ENCODE measurements at places on chromosomes 2 and 18. TPM values are rescaled to one million over a fixed set of nuclear protein-coding genes. Genes with fewer than 3 reads are reported as not detected.

GRCh38 chr18:48949050-48949605, 1.6 kb downstream of the SMAD7 start:
- H3K4me3 ChIP-seq: peak overlapping the region; percentile 99
- peak overlapping the region; percentile 76 for H3K27ac ChIP-seq
- H3K36me3 ChIP-seq: no peaks in the 10 kb centered on the region
- peak; percentile 64 for DNase-seq
- no peaks in the 10 kb centered on the region for H3K27me3 ChIP-seq
- peaks cover 42% of the 10 kb centered on the region for H3K4me1 ChIP-seq

DNA sequence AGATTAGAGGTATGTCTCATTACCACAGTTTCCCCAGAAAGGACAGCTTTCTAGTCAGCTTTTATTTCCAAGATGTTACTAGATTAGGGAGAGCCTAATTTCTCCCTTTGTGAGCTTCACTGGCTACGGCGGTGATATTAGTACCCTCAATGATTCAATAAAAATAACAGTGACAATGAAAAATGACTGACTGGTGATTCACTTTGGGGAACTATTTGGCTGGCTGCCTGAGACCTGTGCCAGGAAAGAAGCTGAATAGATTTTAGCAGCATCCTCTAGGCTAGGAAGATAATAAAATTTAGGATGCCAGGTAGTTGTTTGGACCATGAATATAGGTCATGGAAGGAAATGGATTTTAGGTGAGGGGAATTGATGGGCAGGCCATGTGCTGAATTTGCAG, 178.7 kb downstream of the FMNL2 start:
- no peaks in the 10 kb centered on the region for H3K27me3 ChIP-seq
- no peaks in the 10 kb centered on the region for H3K4me1 ChIP-seq
- H3K36me3 ChIP-seq: no peaks in the 10 kb centered on the region
- H3K27ac ChIP-seq: no peak overlapping the region
- DNase-seq: no peak

DNA sequence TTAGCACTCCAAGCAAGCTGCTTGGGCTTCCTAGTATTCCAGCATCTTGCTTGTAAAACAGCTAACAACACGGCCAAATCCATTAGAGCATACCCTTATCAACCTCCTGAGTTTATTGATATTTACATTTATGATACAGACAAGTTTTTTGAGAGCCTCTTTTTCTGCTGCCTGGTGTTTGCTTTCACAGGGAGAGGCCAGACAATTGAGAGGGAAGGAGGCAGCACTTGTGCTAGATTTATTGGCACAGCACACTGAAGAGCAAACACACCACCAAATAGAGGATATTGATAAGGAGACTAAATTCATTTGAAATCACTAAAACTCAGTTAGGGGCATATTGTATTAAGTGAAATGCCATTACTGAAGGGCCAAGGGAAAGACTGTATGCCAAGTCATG, 1142.3 kb upstream of the FANCL start:
- no peaks in the 10 kb centered on the region for H3K4me1 ChIP-seq
- no peak overlapping the region for H3K4me3 ChIP-seq
- no peak for DNase-seq
- H3K27me3 ChIP-seq: no peaks in the 10 kb centered on the region
- H3K27ac ChIP-seq: no peak overlapping the region

DNA sequence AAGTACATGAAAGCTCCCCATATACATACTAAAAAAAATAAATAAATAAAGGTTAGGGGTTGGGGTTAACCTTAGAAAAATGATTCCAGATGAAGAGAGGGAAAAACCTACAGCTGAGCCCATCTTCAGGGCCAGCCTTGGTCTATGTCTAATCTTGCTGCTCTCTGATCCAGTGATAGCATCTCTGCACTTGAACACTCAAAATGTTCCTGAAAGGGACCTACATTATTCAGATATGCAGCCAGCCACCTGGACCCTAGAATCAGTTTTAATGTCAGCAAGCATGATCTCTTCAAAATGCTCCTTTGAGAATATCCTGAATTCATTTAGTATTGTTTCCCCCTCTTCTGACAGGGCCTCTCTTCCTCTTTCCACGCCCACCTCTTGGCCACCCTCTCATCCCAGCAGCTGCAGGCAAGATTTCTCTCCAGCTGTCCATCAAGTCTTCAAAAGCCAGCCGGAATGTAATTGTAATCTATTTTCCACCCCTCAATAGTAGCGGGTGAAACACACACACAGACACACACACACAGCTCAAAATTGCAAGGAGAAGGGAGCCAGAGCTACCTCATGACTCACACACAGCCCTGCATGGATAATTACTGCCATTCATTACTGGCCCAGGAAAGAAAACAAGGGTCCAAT, 135.5 kb downstream of the MYO3B start:
- H3K27me3 ChIP-seq: peaks cover 2% of the 10 kb centered on the region
- no peak for DNase-seq
- no peak overlapping the region for H3K4me3 ChIP-seq
- H3K4me1 ChIP-seq: no peaks in the 10 kb centered on the region
- no peaks in the 10 kb centered on the region for H3K36me3 ChIP-seq

- DNase-seq: no peak
- H3K27ac ChIP-seq: no peak overlapping the region
- no peak overlapping the region for H3K4me3 ChIP-seq
- no peaks in the 10 kb centered on the region for H3K36me3 ChIP-seq
- H3K27me3 ChIP-seq: peaks cover 5% of the 10 kb centered on the region
Measured at GRCh38 chr2:175366815-175367214, 185.3 kb upstream of the ATP5MC3 start.

DNA sequence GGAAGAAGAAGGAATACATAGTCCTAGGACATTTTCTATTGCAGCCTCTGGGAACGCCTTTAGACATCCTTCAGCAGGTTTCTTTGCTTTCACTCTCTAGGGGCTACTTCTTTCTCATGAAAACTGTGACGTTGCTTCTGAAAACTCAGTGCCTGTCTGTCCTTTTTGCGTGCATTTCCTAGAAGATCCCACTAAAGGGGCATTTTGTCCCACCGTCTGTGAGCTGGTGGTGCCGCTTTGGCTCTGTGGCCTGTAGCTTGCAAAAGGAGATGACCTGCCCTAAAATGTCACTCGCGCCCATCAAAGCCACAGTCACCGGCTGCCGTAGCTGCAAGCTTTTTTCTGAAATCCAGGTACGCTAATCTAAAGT, 579 bp downstream of the STAT4 start:
- H3K36me3 ChIP-seq: peaks cover 25% of the 10 kb centered on the region
- peak overlapping the region; percentile 97 for H3K27ac ChIP-seq
- H3K4me3 ChIP-seq: peak overlapping the region; percentile 98
- DNase-seq: peak; percentile 22
- no peaks in the 10 kb centered on the region for H3K27me3 ChIP-seq
- peaks cover 53% of the 10 kb centered on the region for H3K4me1 ChIP-seq

DNA sequence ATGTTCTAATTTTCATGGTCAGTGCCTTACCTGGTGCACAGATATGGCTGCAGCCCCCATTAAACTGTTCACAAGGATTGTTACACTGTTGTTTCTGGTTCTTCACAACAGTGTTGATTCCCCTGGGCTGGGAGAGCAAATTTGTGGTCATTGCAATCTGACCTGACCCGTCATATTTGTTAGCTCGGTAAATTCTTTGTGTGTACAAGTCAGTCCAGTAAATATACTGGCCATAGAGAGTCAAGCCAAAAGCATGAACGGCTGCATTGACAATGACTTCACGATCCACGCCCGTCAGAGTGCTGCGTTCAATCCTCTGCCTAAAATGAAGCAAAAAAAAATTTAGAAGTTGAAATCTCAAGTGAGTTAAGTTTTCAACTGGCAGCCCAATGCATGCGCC, 134.6 kb downstream of the DHRS9 start:
- H3K36me3 ChIP-seq: no peaks in the 10 kb centered on the region
- DNase-seq: no peak
- H3K4me3 ChIP-seq: no peak overlapping the region

DNA sequence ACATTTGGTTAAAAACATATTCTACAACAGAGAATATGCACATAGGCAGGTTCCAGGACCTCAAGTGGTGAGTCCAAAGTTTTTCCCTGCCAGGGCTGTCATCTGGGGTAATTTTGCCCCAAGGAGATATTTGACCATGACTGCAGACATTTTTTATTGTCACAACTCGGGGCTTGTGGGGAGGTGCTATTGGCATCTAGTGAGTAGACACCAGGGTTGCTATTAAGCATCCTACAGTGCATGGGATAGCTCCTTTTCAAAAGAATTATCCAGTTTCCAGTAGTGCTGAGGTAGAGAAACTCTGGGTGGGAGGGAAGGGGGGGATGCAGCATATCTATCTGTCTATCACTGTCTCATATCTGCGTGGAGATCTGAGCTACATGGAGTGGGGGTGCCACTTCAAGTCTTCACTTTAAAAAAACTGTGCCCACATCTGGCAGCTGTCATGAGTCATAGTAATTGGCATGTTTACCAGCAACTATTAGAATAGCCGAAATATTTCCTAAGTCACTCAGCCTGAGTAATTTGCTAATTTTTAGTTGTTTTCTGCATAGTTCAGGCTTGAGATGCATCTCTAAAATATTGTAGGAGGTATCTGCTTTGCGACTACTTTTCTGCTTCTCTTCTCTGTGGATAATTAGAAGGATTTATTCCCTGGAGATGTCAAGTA, 254.0 kb upstream of the RBMS1 start:
- H3K4me1 ChIP-seq: no peaks in the 10 kb centered on the region
- no peaks in the 10 kb centered on the region for H3K36me3 ChIP-seq
- H3K4me3 ChIP-seq: no peak overlapping the region
- DNase-seq: no peak

- H3K27me3 ChIP-seq: no peaks in the 10 kb centered on the region
- H3K4me1 ChIP-seq: peaks cover 76% of the 10 kb centered on the region
- peak; percentile 24 for DNase-seq
- H3K27ac ChIP-seq: peak overlapping the region; percentile 81
Measured at GRCh38 chr2:64644458-64645382, 9.0 kb downstream of the SERTAD2 start.

GRCh38 chr2:153074207-153074606, 355.8 kb downstream of the ARL6IP6 start:
- no peak for DNase-seq
- H3K27me3 ChIP-seq: no peaks in the 10 kb centered on the region
- H3K36me3 ChIP-seq: no peaks in the 10 kb centered on the region

GRCh38 chr18:3541549-3542386, 91.8 kb downstream of the TGIF1 start:
- no peaks in the 10 kb centered on the region for H3K27me3 ChIP-seq
- no peak for DNase-seq
- H3K36me3 ChIP-seq: no peaks in the 10 kb centered on the region
- H3K4me3 ChIP-seq: no peak overlapping the region
- H3K4me1 ChIP-seq: no peaks in the 10 kb centered on the region

DNA sequence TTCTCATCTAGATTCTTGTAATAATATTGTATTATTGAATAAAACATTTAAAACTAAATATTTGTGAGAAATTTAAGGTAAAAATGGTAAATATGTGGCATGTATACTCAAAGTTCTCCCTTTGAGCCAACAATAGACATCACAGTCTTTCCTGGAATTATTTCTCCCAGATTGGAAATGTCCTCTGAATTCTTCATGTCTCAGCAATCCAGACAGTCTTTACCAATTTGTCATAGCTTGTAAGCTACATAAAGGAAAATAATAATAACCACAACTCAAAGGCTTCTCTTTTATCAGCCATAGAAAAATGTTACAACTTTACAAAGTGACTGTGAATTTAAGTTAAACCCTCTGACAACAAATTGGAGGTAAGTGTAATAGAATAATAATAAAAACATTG, 784.9 kb downstream of the EPHA4 start:
- no peak for DNase-seq
- H3K36me3 ChIP-seq: no peaks in the 10 kb centered on the region
- H3K4me3 ChIP-seq: no peak overlapping the region
- no peak overlapping the region for H3K27ac ChIP-seq

DNA sequence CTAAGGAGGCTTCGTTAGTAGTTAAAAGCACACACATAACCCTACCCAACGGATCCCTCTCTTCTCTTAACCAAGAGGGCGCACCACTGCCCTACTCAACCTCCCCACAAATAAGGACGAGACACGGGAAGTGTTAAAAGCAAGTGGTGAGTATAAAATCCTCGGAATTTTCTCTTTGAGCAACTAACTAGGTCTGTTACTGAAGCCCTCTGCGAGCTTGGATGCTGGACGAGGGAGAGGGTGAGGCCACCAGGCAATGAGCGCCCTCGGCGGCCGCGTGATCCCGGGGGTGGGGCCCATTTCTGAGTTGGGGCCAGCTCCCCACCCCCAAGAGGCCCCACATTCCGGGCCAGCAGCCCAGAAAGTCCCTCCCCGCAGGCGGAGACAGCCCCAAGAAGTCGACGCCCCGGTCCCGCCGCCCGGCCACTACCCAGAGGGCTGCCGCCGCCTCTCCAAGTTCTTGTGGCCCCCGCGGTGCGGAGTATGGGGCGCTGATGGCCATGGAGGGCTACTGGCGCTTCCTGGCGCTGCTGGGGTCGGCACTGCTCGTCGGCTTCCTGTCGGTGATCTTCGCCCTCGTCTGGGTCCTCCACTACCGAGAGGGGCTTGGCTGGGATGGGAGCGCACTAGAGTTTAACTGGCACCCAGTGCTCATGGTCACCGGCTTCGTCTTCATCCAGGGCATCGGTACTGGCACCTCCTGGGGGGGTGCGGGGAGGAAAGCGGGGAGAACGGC, at the start of gene CYBRD1:
CYBRD1 (plus strand) TSS at position 423 of the 736 bp plus-strand sequence; CDS start at position 495, 72 bp downstream.
- peak within 1 kb of the TSS; percentile 28 for H3K4me3 ChIP-seq
- no peak for DNase-seq
- peaks cover 12% of the 10 kb centered on the region for H3K27me3 ChIP-seq
- no peaks in the 10 kb centered on the region for H3K4me1 ChIP-seq

DNA sequence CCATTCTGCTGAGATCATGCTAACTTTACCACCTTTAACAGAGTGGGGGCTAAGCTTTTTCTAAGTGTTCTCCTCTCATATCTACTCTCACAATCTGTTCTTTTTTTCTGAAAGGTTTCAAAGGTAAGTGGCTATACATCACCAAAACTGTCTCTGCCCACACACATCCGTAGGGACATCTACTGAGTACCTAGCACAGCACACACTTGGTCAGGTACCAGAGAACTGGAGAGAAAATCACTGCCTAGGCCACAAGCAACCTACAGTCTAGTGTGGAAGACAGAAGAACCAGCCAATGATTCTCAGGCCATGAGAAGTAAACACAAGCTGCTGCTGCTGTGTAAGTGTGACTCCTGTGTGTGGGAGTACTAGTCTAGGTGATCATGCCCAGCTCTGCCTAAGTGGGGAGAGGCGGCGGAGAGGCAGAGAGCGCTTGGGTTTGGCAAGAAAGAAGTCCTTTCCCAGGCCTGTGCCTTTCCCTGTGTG, 176.1 kb upstream of the ZFP36L2 start:
- DNase-seq: no peak
- no peak overlapping the region for H3K4me3 ChIP-seq
- no peaks in the 10 kb centered on the region for H3K36me3 ChIP-seq
- H3K4me1 ChIP-seq: no peaks in the 10 kb centered on the region
- H3K27me3 ChIP-seq: no peaks in the 10 kb centered on the region
- no peak overlapping the region for H3K27ac ChIP-seq

DNA sequence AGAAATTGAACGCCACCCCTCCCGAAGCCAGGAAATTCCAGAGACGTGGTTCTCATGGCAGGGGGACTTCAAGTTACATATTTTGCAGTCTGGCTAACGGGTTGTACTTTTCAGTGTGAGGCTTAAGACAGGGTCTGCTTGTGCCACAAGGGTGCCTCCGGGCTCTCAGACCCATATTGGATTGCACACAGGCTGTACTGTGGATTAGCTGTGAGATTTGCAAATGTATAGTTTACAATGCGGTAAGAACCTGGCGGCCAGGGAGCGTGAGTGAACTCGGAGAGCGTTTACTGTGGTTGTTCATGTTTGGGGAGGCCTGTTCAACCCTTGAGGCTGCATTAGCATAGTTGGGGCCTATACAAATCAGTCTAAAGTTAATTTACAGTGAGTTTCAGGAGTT, 143.9 kb upstream of the SIX2 start:
- no peaks in the 10 kb centered on the region for H3K27me3 ChIP-seq
- H3K36me3 ChIP-seq: no peaks in the 10 kb centered on the region
- DNase-seq: no peak
- no peak overlapping the region for H3K4me3 ChIP-seq

Gene PMS1
- total RNA-seq: 42.8 TPM

Gene GAREM1
- total RNA-seq: not detected

Gene MEP1B
- total RNA-seq: not detected
